ENCODE measurements at places on chromosomes 7 and 10.

DNA sequence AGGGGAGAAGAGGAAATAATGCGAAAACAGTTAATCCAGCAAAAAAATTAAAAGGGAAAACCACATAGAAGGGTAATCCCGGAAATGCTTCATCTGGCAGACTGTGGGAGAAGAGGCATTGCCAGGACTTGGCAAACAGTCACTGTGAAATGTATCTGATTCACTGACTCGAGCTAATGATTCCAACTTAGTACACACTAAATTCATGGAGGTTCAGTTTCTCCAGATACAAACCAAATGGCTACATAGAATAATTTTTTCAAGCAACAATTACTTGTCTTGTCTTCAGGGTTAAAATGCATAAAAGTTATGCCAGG lies 36.4 kb downstream of the GDI2 start:
- DNase-seq = no peak

- DNase-seq = no peak
These were observed 130.2 kb downstream of the KCNMA1 start for GRCh38 chr10:77507291-77507880.

DNA sequence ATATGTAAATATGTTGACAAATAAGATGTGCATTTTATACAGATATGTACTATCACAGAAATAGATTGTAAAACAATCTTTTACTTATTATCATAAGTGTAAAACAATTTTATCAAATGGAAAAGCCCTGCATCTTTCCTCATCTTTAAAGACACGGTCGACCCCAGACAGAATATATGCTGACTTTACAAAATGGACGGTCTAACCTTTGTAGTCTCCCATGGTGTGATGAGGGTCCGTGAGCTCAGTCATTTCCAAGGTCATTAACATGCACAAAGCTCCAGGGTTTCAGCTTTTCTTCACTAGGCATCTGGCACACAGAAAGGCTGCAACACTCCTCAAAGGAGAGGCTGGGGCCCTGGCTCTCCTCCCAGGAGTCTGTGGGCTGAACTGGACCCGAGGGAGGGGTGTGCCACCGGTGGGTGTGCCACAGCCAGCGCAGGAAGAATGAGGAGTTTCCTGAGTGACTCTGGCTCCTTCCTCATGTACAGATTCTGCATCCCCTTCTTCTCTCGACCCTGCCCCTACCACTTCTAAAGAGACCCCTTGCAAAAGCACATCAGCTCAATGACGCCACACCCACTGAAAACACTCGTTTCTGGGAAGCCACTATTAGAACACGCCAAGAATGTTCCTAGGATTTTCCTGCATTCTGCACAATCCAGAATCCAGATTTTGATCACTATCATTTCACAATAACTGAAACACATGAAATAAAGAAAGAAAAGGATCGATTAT lies 26.2 kb upstream of the ABLIM1 start:
- DNase-seq = no peak

DNA sequence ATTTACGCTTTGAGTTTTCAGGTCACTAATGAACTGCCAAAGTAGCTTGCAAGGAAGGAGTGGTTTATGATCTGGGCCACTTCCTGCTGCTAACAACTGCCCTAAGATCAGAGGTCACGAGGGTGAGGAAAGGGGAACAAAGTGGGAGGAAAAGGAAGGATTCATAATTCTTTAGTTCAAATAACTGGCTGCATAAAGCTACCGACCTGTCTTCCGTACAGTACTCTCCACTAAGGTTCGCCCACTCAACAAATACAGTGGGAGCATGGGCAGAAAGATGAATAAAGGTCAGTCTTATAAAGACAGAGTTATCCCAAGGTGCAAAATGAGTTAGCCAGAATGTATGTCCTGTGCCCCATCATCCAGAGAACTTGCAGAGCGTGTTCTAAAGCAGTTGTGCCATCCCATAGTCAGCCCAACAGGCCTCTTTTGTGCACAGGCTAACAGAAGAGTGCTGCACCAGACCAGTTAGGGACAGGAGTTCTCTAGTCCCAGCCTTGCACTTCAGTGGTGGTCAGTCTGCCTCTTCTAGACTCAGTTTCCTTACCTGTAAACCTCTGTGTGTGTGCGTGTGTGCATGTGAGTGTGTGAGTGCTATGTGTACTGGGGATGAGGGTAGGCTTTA lies 65.9 kb downstream of the CREB3L2 start:
- no peak for DNase-seq

DNA sequence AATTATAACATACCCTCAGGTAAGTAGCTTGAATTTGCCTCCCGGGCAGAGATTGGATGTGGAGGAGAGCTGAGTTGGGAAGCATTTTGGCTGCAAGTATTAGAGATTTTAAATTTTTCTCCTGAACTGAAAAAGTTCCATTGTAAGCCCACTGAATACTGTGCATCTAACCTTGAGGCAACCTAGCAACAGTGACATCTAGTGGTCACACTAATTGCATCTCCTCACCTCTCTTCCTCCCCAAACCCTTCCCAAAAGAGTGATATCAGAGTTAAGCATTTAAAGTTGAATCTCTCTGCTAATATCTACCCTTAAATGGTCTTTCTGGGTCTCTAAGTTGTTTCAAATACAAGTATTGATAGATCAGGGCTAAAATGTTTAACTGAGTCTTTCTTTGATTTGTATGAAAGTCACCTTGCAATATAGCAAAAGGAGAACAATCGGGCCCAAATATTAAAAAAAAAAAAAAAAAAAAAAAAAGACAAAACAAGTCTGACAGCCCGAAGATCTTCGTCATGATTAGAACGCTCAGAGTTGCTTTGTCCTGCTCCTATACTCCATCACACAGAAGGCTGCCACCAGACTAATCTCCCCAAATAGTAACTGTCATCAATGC lies 40.4 kb upstream of the DLX5 start:
- DNase-seq = peak; percentile 28

DNA sequence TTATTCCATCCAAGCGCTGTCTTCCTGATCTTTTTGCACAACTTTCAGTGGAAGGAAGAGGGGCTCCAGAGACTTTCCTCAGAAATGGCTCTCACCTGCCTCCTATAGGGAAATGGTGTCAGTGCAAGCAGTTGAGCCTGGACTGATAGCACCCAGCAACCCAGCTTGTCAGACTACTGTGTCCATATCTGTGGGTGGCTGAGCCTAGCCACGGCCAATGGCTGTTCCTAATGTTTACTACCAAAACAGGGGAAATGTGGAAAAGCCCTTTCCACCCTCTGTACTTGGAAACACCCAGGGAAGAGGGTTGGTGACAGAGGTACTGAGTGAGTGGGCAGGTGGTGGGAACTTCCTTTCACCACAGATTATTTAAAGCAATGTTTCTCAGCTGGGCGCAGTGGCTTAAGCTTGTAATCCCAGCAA lies 4.3 kb upstream of the YKT6 start:
- peak; percentile 18 for DNase-seq

GRCh38 chr10:70715853-70716795 lies 43.8 kb downstream of the ADAMTS14 start:
- no peak for DNase-seq

Measured in DMS79 (cell line).